ENCODE measurements at places on chromosomes 5 and 9. TPM values are rescaled to one million over a fixed set of nuclear protein-coding genes. Genes with fewer than 3 reads are reported as not detected.

GRCh38 chr9:31608416-31608815 is 776.0 kb upstream of the ACO1 start:
- H3K36me3 ChIP-seq, result no peaks in the 10 kb centered on the region
- no peak for DNase-seq
- H3K4me1 ChIP-seq, result no peaks in the 10 kb centered on the region
- no peaks in the 10 kb centered on the region for H3K27me3 ChIP-seq
- no peak overlapping the region for H3K4me3 ChIP-seq

Gene CDX1
- not detected for total RNA-seq

- no peaks in the 10 kb centered on the region for H3K36me3 ChIP-seq
- no peaks in the 10 kb centered on the region for H3K27me3 ChIP-seq
- no peaks in the 10 kb centered on the region for H3K4me1 ChIP-seq
- no peak for DNase-seq
These were observed 67.4 kb downstream of the CHSY3 start for GRCh38 chr5:129971714-129972113.

GRCh38 chr5:16626696-16627264 is 10.0 kb upstream of the RETREG1 start:
- H3K27me3 ChIP-seq, result no peaks in the 10 kb centered on the region
- DNase-seq, result peak; percentile 86
- peaks cover 53% of the 10 kb centered on the region for H3K4me1 ChIP-seq
- no peaks in the 10 kb centered on the region for H3K36me3 ChIP-seq
- peak overlapping the region; percentile 86 for H3K27ac ChIP-seq
- peak overlapping the region; percentile 59 for H3K4me3 ChIP-seq

GRCh38 chr9:76784881-76785280 is 20.6 kb downstream of the PCA3 start:
- no peaks in the 10 kb centered on the region for H3K4me1 ChIP-seq
- no peak overlapping the region for H3K4me3 ChIP-seq
- no peak for DNase-seq
- peaks cover 7% of the 10 kb centered on the region for H3K27me3 ChIP-seq
- H3K27ac ChIP-seq, result no peak overlapping the region

DNA sequence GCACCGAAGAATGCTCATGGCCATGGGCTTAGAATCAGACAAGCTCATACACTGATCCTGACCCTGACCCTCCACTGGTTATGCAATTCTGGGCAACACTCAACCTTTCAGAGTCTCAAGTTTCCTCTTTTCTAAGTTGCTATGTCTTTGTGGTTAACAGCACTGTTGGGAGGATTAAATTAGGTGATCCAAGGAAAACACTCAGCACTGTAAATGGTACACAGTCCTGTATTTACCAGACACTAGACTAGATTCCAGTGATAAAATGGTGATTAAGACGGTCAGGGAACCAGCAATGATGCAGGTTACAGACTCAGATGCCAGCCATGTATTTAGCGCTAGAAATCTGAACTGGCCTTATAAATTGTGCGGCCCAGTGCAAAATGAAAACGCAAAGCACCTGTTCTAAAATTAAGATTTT is 8.1 kb downstream of the ARL15 start:
- peaks cover 14% of the 10 kb centered on the region for H3K4me1 ChIP-seq
- no peak overlapping the region for H3K27ac ChIP-seq
- H3K27me3 ChIP-seq, result no peaks in the 10 kb centered on the region
- no peak overlapping the region for H3K4me3 ChIP-seq
- H3K36me3 ChIP-seq, result no peaks in the 10 kb centered on the region
- no peak for DNase-seq

Gene EQTN
- total RNA-seq, result not detected

- H3K27ac ChIP-seq, result no peak overlapping the region
- no peak overlapping the region for H3K4me3 ChIP-seq
- no peaks in the 10 kb centered on the region for H3K27me3 ChIP-seq
- peaks cover 6% of the 10 kb centered on the region for H3K4me1 ChIP-seq
- H3K36me3 ChIP-seq, result peaks cover 4% of the 10 kb centered on the region
These were observed 39.1 kb downstream of the SPEF2 start for GRCh38 chr5:35656721-35657120.

- H3K4me1 ChIP-seq, result peaks cover 46% of the 10 kb centered on the region
- peaks cover 7% of the 10 kb centered on the region for H3K27me3 ChIP-seq
- peak overlapping the region; percentile 99 for H3K27ac ChIP-seq
- H3K4me3 ChIP-seq, result peak overlapping the region; percentile 95
- H3K36me3 ChIP-seq, result peaks cover 6% of the 10 kb centered on the region
- peak; percentile 71 for DNase-seq
These were observed 1.3 kb upstream of the IQGAP2 start for GRCh38 chr5:76401801-76402250.

Gene CCIN
- total RNA-seq, result not detected

Gene BHMT
- total RNA-seq, result not detected

GRCh38 chr5:50867140-50867539 is 200.7 kb downstream of the PARP8 start:
- no peak overlapping the region for H3K4me3 ChIP-seq
- H3K27ac ChIP-seq, result no peak overlapping the region
- peaks cover 22% of the 10 kb centered on the region for H3K27me3 ChIP-seq
- H3K36me3 ChIP-seq, result no peaks in the 10 kb centered on the region
- no peak for DNase-seq

DNA sequence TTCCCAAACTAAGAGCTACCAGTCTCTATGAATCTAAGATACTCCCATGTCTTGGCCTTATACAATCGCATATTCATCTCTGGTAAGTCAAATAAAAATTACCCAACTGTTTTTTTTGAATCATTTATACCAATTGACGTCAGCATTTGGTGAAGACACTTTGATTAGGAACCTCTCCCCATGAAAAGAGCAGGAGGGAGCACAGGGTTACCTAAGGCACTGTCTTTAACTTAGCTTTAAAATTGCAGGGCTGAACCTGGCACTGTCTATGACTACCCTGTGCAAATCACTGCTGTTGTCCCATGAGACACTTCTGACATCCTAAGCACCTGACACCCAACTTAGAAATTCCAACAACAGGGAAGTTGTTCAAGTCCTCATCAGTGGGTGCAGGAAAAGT is 586.4 kb downstream of the MAT2B start:
- H3K4me1 ChIP-seq, result no peaks in the 10 kb centered on the region
- H3K4me3 ChIP-seq, result no peak overlapping the region
- DNase-seq, result no peak
- H3K36me3 ChIP-seq, result no peaks in the 10 kb centered on the region
